ENCODE measurements at places on chromosomes 2 and 18.

- no peak for DNase-seq
Measured at GRCh38 chr2:165833156-165833555, 39.1 kb upstream of the GALNT3 start.

DNA sequence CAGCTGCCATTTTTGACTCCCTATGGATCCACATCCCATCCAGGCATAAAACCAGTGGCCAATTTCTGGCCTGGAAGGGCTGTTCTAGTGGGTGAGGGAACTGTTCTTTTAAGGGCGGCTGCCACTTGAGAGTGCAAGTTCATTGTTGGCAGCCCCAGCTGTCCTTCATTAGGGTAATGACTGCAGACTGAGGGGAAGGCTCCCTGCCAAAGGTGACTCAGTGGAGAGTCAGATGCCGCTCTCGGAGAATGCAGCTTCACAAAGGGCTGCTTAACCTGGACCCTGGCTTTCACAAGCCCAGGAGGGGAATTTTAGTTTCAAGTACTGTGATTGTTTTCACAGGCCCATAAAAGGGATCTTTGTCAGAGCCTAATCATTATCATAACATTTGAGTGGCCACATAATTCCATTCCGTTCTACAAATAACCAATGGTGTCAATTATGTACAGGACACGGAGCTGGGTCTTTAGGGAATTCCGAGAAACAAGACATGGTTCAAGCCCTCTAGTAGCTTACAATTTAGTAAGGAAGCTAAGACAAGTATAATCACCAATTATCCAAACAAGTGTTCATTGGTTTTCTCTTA lies 235.7 kb downstream of the CDCA7 start:
- no peak for DNase-seq

DNA sequence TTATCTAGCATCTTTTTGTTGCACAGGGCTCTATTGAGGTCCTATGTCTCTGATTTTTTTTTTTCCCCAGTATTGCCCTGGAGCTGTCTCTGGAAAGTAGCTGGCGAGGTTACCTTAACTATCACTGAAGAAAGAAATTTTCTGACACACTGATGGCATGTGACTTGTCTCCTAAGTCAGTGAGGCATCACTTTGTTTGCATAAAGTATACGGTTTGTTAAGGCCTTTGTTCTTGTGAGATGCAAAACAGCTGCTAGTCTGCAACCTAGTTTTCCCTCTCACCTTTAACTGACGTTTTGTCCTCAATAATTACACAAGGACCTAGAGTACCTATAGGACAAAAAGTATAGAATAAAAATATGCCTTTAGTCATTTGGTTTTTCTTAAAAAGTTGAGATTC lies 41.8 kb downstream of the UBXN4 start:
- DNase-seq, result no peak

DNA sequence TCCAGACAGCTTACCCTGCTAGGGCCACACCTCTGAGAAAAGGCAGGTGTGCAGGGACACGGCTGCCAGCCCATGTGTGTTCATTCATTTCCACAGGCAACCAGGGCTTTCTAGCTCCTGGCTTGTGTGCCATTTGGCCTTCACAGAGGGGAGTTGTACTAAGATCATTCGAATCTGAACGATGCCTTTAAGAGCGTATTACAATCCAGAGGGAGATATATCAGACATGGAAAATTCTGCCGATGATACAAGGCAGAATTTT lies 64.2 kb upstream of the OTOF start:
- DNase-seq, result no peak

DNA sequence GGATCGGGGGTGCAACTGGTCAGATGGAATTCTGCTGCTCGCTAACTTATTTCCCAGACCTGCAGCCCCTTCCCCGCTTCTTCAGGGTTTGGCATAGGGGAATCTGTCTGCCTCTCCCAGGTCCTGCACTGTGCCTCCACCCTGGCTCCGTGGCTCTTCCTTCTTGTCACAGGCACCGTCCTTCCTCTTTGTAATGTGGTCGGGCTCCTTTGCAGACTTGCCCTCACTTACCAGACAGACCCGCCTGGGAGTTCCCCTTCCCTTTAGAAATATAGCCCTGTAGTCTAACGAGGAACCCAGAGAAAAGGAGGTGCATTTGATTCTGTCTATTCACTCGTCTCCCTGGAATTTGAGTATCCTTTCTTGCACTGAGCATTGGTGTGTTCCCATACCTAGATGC lies 63.9 kb upstream of the PAX8 start:
- DNase-seq, result no peak

DNA sequence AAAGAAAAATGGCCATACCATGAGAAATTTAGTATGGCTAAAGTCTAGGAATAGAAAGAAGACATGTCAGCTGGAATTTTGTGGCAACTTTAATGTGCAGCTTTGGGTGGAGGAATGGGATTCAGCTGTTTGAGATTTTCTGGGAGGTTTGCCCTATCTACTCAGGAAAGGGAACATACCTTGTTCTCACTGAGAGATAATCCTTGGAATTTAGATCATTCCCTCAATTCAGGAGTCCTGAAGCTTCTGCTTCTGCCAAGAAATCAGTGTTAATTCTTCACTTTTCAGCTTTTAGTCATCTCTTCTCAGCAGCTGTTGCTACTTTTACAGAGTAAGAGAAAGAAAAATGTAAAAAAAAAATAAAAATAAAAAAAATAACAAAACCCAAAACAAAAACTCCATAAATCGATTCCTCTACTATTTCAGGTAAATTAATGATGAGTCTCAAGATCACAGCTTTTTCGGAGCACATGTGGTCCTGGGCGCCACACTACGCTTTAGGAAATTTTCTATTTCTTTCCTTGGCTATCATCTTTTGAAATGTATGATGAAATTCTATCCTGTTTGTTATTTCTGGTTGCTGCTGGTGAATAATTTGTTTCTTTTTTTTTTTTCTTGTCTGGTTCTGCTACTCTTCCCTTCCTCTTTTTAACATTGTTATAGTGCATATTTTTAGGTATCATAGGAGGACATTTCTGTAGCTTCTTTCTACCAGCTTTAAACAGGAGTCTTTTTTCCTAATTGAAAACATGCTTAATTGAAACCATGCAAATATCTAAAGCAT lies 18.9 kb upstream of the BAZ2B start:
- DNase-seq, result no peak

DNA sequence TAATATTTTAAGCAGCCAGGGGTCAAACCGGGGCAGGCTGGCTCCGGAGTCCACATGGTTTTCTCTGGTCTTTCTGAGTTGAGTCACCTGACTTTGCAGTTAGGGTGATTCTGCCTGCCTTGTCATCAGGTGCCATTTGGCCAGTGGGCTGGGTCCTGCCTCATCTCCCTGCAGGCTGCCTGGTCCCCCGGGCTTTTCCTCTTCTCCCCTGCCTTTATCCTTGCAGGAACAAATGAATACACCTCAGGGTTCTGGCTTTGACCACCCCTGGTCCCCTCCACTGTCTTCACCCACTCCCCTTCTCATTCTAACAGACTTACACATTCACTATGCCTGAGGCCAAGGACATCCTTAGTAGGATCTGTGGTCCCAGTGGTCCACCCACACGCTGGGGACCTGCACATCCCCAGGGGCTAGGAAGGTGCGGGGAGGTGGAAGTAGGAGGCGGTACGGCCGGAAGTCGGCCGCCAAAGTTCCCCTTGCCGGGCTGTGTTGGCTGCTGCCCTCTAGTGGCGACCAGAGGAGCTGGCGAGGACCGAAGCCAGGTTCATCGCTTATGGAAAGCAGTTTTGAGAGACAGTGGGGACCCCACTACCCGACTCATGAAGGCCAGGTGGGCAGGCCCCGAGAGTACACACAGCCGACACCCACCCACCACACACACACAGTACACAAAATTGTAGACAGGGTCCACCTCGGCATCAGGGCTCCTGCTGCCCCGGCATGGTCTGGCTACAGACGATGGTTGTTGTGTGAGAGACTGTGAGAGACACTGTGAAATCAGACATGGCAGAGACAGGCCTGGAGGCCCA lies 6.3 kb upstream of the TEX261 start:
- DNase-seq, result peak; percentile 66

DNA sequence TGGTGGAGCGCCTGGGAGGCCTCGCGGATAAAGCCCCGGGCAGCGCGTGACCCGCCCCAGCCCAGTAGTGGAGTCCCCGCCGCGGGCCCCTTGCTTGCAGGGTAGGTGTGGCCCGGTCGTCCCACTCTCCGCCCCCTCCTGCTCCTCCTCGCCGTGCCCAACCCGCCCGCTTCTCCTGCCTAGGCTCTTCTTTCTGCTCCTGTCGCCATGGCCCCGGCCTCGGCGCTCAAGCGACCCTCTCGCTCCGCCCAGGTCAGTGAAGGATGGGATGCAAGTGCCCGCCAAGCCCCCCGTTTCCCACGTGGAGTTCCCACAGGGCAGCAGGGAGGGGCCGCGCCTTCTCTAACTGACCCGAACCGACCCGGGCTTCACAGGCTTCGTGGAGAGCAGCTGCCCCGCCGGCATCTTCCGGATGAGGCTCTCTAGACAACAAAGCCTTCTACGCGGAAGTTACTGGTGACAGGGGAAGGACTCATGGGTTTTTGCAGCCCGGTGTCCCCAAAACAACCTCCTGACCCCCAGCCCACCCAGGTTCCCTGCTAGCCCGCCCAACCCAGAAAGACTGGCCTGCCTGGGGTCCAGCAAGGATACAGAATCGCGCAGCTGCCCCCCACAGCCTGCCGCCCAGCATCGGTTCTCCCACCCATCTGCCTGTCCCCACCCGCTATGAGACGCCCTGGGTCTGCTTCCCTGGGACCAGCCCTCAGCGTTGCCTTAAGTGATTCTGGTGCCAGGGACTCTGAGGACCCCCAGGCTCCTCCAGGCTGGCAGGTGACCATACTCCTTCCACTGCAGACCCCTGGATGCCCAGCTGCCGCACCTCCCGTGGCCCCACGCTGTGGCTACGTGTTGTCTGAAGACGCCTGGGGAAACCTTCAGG lies 32.8 kb downstream of the TTC32 start:
- DNase-seq, result peak; percentile 42

GRCh38 chr18:46859855-46860254 lies 57.5 kb downstream of the PIAS2 start:
- no peak for DNase-seq

DNA sequence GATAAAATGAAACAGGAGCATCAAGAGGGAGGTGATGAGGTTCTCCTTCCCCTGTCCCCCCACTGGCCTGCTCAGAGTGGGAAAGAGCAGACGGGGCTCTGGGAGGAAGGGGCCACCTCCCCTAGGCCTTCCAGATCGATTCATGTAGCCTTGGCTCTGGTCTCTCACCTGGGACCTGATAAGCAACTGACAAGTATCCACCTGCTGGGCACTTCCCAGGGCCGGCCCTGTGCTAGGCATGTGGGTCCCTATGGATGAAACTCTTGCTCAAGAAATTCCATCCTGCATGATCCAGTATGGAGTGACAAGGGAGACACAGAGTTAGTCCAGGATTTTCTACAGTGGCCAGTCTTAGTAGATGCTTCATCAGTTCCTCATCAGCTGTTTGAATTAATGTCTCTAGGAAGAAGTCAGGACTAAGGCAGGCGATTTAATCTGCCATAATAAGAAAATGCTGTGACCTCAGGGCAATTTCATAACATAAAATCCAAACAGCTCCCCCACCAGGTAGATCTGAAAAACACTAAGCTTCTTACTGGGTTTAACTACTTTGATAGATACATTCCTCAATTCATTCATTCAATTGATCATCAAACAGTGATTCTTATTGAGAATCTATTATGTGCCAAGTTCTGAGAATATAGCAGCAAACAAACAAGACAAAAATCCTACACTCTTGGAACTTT lies 44.7 kb upstream of the ZFP36L2 start:
- no peak for DNase-seq

GRCh38 chr2:70962211-70962884 lies 16.1 kb upstream of the ANKRD53 start:
- DNase-seq, result no peak

GRCh38 chr2:166329465-166329864 lies 46.3 kb downstream of the SCN9A start:
- DNase-seq, result no peak

DNA sequence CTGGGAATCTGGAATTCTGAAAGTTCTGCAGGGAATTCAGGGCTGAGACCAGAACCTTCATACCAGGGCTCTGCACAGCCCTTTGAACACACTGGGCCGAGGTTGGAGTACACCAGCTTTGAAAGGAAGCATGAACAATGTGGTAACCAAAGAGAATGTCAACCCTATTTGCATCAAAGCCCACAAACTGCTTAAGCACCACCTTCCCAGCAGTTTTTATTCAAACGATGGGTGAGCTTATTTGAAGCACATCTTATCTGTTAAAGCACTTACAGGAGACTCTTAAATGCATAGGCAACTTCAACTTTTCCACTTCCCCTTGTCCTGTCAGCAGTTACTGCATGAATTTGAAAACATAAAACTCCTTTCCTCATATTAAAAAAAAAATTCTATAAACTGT lies 96.6 kb downstream of the TXNL1 start:
- DNase-seq, result no peak

GRCh38 chr2:130894326-130894942 lies 57.7 kb downstream of the ARHGEF4 start:
- no peak for DNase-seq

GRCh38 chr2:121709776-121710469 lies 26.8 kb downstream of the NIFK start:
- DNase-seq, result no peak

DNA sequence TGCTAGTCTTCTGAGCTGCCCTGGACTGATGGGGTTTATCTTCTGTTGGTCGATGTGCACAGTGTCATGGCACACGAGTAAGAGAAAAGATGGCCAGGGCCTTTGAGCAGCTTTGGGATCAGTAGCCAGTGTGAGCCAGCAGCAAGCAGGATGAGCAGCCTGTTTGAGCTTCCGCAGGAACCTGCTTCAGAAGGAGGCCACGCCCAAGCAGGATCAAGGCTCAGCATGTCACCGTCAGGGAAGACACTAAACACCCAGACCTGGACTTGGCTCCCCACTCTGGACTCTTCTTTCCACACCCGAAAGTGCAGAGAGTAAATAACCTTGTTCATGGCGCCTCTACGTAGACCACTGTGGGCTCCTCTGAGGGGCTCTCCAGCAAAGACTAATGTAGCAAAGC lies 25.2 kb upstream of the ASB1 start:
- DNase-seq, result no peak

DNA sequence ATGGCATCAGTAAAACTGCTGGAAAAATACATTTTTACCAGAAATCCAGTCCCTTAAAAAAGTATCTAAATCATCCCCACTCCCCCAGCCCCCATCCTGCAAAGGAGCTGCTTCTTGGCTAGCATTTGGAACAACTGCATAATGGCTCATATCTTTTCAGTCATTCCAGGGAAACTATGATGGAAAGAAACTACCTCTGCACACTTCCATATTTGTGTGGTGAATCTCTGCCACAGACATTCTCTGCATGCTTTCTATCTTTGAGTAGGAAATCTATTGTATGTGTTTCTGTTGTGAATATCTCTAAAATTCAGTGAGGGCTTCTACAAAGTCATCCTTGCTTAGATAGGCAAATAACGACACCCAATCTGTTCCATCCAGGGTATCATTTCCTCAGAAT lies 632.3 kb downstream of the LRP1B start:
- DNase-seq, result no peak

- DNase-seq, result no peak
Measured at GRCh38 chr18:31246460-31246859, 71.5 kb upstream of the DSG1 start.

GRCh38 chr18:10745971-10746370 lies 220.1 kb downstream of the NAPG start:
- DNase-seq, result no peak
